Mucosa of descending colon (tissue), 3 donors: ENCODE measurements at places on chromosomes 2 and 18.

- DNase-seq: no peak
Observed at GRCh38 chr2:96961210-96961950, 25.0 kb downstream of the FAM178B start.

DNA sequence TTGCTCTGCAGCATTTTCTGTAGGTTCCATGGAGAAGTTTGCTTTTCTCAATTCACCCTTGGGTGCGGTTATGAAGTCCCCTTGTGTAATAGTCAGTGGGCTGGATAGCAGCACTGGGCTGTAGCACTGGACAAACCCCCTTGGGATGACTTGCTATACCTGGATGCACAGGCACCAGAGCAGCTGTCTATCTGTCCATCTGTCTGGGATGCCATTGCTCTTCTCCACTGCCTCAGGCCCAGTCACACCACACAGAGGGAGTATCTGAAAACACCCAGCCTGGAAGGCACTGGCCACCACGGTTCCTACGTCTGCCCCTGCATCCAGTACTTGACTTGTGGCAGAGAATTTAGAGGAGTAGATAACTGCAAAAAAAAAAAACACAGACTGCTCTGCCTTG is 254.5 kb downstream of the TFCP2L1 start:
- no peak for DNase-seq

DNA sequence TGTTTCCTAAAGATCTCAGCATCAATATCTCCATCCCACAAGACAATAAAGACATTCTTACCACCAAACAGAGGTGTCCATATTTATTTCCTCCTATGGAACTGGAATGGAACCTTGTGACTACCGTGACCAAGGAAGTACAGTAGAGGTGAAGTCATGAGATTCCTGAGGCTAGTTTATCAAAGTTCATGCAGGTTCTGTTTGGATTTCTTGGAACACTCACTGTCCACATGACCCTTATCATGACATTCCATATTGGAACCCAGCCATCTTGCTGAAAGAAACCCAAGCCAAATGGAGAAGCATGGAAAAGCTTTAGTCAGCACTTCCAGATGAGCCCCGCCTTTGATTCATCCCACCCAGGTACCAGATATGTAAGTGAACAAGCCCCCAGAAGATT is 516.0 kb upstream of the POU3F3 start:
- no peak for DNase-seq

DNA sequence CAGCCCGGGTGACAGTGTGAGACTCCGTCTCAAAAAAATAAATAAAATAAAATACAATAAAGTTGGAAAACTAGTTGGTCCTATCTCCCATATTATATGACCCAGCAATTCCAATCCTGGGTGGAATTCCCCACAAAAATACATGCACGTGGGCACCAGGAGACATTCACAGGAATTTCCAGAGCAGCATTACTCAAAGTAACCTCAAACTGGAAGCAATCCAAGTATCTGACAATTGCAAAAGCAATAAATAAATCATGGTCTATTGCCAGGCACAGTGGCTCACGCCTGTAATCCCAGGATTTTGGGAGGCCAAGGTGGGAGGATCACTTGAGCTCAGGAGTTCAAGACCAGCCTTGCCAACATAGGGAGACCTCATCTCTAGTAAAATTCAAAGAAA is 101.2 kb upstream of the MAP4K4 start:
- DNase-seq: no peak

GRCh38 chr2:40373111-40373510 is 78.8 kb downstream of the SLC8A1 start:
- no peak for DNase-seq

DNA sequence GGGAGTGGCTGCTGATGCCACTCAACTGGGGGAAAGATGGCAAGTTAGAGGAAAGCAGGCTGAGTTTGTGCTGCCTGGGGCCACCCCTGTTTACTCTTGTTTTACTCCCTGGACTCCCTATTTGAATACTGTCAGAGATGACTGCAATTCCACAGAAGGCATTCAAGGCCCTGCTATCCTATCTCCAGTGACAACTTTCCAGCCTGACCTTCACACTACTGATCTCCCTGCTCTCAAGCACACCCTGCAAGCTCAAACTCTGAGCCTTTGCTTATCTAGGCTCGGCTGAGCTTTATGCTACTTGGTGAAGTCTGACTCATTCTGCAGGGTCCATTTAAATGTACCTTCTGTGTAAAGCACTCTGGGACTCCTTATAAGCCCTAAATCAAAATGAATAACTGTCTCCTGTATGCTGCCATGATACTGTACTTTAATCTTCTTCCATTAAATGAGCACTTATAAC is 39.3 kb upstream of the DSG1 start:
- no peak for DNase-seq

GRCh38 chr2:64352292-64352691 is 101.7 kb upstream of the LGALSL start:
- no peak for DNase-seq

GRCh38 chr2:167471332-167471731 is 583.1 kb downstream of the XIRP2 start:
- no peak for DNase-seq

GRCh38 chr2:85983766-85984165 is 95.0 kb upstream of the ST3GAL5 start:
- DNase-seq: no peak

DNA sequence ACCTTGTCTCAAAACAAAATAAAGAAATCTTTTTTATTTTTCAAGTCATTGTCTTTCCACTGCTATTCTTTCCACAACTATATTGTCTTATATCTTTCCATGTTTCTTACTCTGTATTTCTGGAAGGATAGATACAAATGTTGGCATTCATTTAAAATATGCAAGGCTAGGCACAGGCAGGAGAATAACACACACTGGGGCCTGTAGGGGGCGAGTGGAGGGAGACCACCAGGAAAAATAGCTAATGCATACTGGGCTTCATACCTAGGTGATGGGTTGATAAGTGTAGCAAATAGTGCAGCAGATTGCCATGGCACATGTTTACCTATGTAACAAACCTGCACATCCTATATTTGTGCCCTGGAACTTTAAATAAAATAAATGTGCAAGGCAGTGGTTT is 9.6 kb downstream of the MRPL30 start:
- no peak for DNase-seq

DNA sequence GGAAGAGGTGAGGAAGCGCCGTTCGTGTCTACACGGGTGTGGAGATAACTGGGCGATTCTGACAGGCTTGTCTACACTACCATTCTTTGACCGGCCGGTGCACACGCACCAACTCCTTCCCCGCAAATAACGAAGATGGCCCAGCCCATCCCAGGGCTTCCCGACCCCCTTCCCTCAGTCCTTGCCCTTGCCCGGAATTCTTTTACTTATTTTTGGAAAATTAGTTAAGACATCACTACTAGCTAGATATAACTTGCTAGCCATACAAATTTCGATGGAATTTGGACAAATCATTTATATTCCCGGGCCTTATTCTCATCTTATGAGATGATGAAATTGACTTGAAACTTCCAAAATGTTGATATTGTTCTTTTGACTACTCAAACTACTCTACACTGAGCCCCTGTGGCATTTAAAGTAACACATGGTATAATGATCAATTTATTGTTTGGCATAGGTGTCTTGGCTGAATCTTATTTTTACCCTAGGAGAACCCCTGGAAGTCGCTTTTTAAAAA is 1.3 kb downstream of the ERICH2 start:
- no peak for DNase-seq
